ENCODE measurements at places on chromosomes 2 and 18.
A peak's percentile ranks its signal among the peaks of the same experiment; 100 is the strongest.

DNA sequence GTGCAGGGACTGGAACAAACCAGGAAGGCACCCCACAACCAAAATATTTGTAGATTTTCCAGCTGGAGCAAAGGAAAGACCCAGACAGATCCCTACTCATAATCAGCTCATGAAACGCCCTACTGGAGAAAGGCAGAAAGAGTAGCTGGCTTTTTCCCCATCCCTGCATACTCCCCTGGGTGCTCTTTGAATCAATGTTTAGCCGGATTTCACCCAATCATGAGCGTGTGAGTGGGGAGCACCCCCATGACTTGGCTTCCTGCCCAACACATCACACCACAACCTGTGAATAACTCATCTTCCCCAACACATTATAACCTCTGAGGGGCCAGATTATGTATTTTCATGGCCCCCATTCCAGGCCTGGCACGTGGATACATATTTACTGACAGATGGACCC is 35.1 kb upstream of the SLC14A1 start:
- no peak for DNase-seq

GRCh38 chr18:42025491-42025890 is 70.5 kb downstream of the PIK3C3 start:
- no peak for DNase-seq

GRCh38 chr2:36858551-36859365 is 107.6 kb downstream of the STRN start:
- DNase-seq, result no peak

DNA sequence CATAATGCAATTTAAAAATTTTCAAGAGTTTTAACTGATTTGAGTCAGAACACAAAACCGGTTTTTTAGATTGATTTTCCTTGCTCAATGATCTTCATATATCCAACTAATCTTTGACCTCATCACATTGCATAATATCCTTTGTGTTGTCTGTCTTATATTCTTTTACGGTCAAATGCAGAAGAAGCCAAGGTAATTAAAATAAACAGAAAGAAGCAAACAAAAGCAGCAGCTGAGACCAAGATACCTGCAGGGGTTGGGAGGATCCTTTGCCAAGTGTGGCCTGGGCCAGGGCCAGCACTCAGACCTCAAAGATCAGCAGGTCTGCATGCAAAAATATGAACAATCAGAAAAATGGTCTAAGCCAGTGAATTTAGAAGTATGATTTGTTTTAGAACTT is 428.9 kb upstream of the NETO1 start:
- DNase-seq, result peak; percentile 93

DNA sequence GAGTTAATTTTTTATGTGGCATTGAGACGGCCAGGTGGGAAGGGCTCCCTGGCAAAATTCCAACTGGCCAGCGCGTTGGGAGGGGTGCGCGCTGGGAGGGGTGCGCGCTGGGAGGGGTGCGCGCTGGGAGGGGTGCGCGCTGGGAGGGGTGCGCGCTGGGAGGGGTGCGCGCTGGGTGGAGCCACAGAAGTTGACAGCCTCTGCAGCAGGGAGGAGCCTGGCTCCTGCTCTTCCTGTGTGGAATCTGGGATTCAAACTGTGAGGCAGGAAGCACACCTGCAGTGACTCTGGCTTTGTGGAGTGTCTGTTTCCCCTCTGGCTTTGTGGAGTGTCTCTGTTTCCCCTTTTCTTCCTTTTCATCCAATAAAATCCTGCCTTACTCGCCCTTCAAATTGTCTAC is 147.9 kb upstream of the CBLN2 start:
- no peak for DNase-seq

DNA sequence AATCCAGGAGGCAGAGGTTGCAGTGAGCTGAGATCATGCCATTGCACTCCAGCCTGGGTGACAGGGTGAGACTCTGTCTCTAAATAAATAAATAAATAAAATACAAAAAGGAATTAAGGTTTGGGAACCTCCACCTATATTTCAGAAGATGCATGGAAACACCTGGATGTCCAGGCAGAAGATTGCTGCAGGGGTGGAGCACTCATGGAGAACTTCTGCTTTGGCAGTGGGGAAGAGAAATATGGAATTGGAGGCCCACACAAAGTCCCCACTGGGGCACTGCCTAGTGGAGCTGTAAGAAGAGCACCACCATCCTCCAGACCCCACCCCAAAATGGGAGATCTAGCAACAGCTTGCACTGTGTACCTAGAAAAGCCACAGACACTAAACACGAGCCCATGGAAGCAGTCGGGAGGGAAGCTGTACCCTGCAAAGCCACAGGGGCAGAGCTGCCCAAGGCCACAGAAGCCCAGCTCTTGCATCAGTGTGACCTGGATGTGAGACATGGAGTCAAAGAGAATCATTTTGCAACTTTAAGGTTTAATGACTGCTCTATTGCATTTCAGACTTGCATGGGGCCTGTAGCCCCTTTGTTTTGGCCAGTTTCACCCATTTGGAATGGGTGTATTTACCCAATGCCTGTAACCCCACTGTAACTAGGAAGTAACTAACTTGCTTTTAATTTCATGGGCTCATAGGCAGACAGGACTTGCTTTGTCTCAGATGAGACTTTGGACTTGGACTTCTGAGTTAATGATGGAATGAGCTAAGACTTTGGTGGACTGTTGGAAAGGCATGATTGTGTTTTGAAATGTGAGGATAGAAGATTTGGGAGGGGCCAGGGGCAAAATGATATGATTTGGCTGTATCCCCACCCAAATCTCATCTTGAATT is 265.3 kb downstream of the ZEB2 start:
- DNase-seq, result no peak

DNA sequence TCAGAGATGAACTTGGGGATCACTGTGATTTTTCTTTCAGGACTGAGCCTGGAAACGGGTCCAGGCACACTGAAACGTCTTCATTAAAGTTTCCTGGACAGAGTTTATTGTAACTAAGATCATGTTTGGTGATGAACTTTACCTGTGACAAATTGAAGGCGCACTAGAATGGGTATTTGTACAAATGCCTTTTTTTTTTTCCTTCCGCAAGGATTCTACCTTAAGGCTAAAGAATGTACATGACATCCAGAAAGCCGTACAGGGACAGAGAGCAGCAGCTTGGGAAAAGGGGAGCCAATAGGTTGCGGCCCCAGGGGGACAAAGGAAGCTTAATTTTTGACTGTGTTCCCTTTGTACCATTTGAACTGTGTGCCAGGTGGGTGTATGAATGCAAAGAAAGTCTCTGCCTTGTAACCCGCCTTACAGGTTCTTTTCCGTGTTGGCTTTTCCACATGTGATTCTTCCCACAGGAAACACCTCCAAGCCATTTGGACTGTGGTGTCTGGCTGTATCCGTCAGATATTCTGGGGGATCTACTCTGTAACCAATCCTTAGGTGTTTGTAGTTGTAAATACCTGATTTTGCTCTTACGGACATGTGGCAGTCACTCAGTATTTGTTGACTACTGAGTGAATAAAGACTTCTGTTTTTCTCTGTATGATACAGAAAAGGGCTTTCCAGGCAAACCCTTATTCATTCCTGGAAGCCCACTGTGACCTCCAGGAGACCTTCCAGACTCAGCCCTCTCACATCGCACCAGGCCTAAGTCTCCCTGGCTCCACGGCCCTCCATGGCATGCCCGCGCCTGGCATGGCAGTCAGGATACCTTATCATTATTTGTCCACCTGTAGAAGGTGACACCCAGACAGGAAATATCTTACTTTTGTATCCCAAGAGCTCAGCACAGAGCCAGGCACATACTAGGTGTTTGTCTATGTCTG is 1.1 kb downstream of the LRRFIP1 start:
- no peak for DNase-seq

GRCh38 chr2:23484275-23484674 is 99.3 kb downstream of the KLHL29 start:
- DNase-seq, result no peak

- DNase-seq, result no peak
Observed at GRCh38 chr2:26911911-26912861, 58.3 kb upstream of the MAPRE3 start.

- DNase-seq, result no peak
Observed at GRCh38 chr2:148493822-148494563, 150.6 kb upstream of the EPC2 start.

DNA sequence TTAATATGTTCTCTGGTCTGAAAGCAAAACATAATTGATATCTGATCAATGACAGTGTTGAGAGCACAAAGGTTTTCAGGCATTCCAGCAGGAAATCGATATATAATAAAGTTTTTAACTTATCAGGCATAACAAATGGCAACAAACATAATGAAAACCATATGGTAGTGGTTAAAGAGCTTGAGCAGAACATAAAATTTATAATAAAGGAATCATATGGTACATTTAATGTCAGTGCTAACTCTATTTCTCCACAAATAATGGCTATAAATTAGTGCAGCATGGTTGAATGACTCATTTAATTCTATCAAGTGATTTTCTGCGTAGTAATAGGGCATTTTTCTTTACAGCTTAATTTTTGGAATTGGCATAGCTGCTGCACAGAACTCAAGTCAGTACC is 306.2 kb downstream of the FSIP2 start:
- DNase-seq, result no peak

DNA sequence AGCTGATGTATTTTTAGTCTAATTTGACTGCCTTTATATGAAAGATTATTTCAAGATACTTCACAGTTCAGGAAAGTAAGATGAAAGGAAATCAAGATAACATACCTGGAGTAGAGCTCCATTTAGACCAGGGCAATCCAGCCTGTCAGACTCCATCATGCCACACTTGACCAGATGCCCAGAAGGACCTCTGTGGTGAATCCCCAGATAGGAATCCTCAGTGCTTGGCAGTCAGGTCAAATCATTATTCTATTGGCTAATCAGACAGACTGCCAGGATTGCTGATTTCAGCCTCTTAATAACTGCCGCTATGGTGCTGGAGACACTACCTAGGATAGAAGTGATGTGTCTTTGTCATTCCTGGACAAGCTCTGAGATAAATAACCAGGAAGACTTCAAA is 404.2 kb downstream of the STK39 start:
- no peak for DNase-seq

GRCh38 chr2:18445433-18446320 is 114.8 kb downstream of the RDH14 start:
- no peak for DNase-seq

- DNase-seq, result no peak
Observed at GRCh38 chr2:190327867-190328572, 8.4 kb upstream of the HIBCH start.

DNA sequence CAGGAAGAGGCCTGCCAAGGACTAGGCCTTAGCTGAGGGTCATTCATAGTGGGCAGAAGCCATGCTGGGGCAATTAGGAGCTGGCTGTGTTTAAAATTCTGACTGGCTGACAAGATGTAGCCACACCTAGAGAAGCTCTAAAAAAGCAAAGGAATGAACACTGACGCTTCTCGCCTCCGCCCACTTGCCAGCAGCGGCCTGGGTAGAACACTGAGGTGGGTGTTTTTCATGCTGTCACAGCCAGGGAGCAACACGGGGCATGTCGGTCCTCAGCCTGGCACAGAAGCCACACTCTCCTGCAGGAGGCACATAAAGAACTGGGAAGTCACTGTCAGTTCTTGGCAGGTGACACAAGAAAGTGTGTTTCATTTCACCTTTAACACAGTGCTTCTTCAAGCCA is 10.4 kb downstream of the CHST10 start:
- DNase-seq, result no peak

- DNase-seq, result no peak
Observed at GRCh38 chr2:71551631-71551915, 98.2 kb downstream of the DYSF start.

DNA sequence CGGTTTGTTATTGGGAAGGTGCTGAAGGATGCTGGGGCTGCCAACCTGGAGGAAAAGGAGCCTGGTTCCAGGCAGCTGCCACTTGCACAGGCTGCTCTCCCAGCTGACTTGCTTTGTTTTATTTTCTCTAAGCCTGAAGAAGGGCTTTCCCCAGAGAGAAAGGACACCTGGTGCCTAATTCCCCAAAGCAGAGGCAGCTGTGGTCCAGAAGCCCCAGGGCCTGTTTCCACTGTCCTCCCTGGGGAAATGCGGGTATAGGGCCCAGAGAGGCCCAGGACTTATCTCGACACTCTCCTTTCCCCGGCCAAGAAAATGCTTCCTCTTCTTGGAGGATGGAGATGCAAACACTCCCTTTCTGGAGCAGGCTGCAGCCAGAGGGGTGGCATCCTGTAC is 30.1 kb downstream of the INO80C start:
- DNase-seq, result no peak

GRCh38 chr2:34853646-34854045 is 1254.5 kb upstream of the FAM98A start:
- DNase-seq, result no peak

DNA sequence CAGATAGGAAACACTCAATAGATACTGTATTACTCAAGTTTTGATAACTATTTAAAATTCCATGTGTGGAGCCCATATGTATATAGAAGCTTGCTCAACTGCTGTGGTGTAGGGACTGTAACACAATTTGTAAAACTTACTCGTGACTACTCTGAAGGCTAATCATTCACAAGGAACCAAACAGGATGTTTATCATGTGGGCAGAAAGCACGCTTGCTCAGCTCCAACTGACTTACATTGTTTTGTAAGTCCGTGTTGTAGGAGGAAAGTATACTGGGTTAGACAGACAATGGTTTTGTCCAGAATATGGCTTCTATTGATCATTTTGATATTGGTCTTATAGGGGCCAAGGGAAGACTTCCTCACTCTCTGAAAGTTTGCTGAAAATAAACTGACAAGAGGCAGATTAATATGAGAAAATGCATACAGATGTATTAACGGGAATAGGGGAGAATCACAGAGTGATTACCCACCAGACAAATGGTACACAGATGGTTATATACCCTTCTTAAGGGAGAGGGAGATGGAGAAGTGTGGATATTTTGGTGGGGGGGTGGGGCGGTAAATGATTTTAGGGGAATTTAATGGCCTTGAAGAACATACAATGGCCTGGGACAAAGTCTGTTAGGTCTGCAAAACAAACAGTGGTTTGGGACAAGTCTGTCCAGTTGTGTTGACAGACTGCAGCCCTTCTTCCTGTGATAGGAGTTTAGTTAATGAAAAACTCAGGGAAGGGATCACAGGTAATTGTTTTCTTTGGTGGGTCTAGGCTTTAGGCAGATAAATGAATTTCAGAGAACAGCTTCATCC is 259.3 kb upstream of the SP5 start:
- DNase-seq, result peak; percentile 19

DNA sequence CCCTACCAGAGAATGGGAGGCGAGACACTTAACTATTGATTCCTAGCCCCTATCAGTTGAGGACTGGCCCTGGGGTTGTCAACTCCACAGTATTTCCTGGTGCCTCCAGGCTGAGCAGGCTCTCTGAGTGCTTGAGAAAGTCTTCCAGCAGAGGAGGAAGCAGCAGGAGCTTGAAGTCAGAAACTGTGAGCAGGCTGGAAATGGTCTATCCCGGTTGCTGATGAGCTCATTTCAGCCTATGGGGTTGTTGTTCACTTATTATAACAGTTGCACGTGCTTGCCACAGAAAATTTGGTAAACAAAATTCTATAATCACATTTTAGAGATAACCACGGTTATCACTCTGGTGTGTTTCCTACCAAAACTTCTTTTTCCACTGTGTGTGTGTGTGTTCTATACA is 254.7 kb upstream of the THUMPD2 start:
- DNase-seq, result no peak
